ENCODE measurements at places on chromosomes 5 and 9.

DNA sequence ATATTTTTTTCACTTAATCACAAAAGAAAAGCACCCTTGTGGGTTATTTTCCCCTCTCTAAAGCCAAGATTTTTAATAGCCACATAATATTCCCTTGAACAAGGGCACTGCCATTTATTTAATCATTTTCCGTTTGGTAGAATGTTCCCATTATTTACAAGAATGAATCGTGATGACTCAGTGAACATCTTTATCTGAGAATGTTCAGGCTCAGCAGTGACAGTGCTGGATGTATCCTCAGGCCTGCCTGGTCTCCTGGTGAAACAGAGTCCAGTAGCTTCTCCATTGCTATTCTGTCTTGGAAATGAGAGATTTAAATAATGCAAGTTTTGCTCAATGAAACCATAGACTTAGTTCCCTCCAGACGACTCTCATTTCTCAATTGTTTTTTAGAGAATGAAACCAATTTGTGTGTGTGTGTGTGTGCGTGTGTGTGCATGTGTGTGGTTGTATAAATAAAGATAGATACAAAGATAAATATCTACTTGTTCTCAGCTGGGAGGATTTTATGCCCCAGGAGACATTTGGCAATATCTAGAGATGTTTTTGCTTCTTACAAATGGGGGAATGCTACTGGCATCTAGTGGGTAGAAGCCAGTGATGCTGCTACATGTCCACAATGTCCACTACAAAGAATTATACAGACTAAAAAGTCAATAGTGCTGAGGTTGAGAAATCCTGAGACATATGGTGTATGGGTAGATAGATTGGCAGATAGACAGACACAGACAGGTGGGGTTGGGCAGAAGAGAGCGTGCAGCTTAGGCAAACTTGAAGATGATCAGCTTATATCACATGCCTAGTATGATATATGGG is 55.0 kb downstream of the PAPPA start:
- DNase-seq, result no peak

DNA sequence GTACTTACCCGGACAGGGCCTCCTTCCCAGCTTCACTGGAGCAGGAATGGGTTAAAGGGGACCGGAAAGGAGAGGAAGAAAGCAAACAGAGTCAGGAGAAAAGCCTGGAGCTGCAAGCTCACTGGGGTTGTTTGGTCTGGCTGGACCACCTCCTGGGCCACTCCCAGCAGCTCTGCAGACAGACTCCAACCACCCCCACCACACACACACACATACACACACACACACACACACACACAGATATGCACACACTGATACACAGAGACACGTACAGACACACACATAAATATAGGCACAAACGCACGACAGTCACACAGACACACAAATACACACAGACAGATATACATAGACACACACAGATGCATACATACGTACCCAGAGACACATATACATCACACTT is 34.9 kb upstream of the SYNPO start:
- no peak for DNase-seq

DNA sequence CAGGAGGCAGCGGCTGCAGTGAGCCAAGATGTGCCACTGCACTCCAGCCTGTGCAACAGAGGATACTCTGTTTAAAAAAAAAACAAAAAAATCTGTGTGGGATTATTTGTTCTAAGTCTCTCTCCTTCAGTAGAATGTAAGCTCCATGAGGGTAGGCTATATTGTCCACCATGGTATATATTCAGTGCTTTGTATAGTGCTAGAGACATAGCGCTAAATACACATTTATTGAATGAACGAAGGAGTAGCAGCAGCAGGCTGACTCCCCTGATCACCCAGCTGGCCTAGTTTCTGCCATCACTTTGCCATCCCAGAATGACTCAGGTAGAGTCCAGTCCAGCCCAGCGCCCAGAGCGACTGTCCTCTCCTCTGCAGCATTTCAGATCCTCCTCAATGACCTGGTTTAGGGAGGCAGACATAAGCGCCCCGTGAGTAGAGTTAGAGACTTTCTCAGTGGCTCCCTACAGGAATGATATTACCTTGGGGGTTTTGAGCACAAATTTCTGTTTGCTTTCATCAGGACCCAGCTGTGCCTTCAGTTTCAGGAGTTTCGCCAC is 716 bp downstream of the HARS1 start:
- no peak for DNase-seq

GRCh38 chr9:101140764-101141163 is 112.2 kb downstream of the PLPPR1 start:
- DNase-seq, result no peak

DNA sequence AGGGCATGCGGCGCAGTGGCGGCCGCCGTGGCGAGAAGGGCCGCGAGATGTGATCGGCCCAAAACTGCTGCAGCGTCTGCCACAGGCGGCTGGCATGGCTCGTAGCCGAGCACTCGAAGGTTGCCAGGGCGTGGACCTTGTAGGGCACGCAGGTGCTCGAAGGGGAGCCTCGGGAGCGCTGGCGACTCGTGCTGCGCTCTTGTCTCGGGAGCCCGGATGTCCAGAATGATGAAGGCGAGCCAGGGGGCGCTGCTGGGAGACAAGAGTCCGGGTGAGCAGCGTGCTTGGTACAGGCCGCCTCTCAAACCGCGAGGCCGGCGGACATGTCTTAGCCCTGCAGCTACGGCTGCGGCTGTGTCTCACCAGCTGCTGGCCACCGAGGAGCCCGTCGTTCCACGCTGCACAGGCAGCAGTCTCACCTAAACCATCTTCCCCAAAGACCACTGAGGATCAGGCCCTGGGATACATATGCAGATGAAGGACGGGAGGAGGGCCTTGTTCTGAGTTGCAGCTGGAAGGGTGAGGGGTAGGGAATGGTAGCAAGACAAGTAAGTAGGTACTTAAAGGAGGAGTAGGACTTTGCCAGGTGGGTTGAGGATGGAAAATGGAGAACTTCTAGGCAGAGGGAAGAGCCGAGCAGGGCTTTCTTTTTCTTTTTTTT is 1.7 kb downstream of the CBY3 start:
- DNase-seq, result no peak

DNA sequence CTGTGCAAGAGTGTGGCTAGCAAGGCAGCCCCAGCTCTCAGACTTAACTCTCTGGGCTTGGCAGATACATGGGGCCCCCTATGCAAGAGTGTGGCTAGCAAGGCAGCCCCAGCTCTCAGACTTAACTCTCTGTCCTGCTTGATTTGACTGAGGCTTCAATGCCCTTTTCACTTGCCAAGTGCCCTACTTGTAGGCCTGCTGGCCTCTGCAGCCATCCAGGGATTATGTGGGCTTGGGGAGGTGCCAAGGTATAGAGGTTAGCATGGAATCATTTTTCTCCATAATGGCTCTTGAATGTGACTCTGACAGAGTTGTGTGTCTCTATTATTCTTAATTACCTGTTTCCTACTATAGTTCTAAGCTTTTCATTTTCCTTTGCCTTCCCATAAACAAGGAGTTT is 115.5 kb upstream of the RUSC2 start:
- DNase-seq, result no peak

DNA sequence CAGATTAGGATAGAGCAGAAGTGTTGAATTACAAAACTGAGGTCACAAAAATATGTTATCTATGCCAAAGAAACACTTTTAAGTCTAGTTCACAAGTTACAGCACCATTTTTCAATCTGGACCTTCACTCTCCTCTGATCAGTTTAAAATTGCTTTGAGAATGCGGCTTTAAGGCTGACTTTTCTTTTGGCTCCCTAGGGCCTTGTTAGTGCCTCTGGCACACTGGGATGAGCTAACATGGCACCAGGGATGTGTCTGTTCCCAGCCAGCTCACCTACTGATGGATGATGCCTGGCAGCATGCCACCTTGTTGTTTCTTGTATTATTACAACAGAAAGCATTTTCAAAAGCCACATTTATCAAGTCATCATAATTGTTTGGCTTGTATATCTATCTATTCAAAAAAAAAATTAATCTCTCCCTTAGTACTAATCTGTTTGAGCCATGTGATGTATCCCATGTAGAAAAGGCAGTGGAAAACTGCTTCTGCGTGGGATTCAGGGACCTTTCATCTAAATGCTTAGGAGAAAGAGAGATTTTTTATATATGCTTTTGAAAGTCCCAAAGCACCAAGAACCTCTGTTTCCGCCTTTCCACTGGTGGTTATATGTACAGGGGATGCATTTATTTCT is 46.6 kb downstream of the ADAMTSL1 start:
- no peak for DNase-seq

DNA sequence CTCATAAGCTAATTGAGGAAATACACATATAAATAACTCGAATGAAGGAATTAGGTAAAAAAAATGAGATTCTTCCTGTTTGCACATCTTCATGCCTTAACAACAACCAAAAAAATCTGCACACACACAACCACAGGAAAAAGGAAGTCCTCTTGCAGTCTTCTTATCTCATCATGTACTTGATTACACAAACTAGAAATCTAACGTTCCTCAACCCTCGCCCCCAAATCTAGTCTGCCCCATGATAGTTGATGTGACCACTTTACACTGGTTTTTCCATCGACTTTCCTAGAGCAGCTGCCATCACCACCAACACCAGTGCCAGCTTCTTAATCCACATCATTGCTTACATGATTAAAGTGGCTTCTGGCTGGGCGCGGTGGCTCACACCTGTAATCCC is 31.2 kb upstream of the RNU6ATAC start:
- no peak for DNase-seq

DNA sequence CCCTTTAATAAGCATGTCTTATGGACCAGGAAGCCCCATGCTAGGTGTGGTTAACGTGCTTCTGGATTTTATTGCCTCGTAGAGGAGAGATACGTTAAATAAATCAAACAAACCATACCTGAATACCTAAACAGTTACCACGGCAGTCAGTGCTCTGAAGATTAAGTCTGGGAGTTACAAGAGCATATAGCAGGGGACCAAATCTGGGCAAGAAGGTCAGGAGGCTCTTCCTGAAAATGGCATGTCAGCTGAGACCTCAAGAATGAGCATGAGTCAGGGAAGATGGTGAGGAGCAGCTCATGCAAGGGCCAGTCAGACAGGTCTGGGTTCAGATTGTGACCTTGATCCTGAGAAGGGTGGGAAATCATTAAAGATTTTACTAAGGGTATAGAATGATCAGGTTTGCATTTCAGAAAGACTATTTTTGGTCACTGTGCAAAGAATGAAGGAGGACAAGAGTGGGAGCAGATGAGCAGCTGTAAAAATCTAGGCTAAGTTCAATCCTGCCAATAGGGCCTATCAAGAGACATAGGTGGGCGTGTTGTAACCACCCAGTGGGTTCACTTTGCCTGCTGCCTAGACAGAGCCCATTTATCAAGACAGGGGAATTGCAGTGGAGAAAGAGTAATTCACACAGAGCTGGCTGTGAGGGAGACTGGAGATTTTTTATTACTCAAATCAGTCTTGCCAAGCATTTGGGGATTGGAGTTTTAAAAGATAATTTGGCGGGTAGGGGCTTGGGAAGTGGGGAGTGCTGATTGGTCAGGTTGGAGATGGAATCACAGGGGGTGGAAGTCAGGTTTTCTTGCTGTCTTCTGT is 4.8 kb upstream of the ZNF366 start:
- no peak for DNase-seq

DNA sequence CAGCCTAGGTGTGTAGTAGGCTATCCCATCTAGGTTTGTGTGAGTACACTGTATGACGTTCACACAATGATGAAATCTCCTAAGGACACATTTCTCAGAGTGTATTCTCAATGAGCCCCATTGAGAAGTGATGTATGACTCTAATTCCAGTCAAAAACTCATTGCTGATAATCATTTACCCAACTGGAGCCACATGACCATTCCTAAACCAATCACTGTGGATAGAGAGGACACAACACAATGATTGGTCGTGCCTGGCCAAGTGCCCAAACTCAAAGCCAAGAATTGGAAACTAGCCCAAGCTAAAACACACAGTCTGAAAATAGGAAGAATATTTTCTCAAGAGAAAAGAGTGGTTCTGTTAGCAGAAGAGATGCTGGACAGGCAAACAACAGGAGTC is 191.2 kb downstream of the ZNF462 start:
- no peak for DNase-seq

DNA sequence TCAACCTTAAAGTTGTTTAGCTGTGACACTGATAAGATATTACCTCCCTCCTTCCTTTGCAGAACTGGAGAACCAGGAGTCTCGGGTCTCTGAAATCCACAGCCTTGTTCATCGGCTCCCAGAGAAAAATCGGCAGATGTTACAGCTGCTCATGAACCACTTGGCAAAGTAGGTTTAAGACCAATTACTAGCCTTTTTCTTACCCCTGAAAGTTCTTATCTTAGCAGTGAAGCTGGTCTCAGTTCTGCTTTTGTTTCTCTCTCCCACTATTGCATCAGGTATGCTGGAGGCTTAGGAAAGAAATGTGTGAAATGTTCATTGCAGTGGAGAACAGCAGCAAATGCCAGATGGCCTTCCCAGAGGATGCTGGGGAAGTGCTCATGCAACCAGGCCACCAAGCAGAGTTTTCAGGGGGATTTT is 287.4 kb downstream of the ARHGAP26 start:
- no peak for DNase-seq

DNA sequence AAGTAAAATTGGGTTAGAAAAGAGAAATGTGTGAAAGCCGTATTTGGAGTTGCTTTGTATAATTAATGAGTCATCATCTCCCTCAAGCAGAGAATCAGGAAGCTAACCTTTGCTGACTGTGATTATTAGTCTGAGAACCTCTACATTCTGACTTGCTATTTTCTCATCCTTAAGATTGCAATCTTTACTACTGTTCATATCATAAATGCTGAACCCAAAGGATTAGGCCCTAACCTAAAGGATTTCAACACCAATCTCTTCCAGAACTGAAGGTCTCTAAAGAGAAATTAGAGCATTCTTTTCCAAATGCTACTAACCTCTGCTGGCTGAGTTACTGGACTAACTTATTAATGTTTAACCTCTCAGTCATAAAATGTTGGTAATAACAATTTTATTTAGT is 538.1 kb upstream of the MEF2C start:
- no peak for DNase-seq

DNA sequence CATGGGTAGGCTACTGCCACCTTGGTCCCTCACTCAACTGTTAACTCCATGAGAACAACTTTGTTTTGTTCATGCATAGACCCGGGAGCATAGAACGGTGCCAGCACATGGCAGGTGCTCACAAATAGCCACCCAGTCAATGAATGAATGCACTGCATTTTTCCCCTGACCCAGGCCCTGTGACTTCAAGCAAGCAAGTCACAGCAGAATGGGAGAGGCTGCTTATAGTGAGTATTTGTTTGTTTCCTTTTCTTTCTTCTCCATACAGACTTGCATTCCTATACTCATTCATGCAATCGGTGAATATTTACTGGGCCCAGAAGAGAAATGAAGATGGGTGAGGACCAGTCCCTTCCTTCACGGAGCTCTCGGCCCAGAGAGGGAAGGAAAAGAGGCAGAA is 62.0 kb downstream of the SHB start:
- no peak for DNase-seq

All from SK-N-DZ (cell line).